ENCODE measurements at places on chromosomes 12 and 14.

DNA sequence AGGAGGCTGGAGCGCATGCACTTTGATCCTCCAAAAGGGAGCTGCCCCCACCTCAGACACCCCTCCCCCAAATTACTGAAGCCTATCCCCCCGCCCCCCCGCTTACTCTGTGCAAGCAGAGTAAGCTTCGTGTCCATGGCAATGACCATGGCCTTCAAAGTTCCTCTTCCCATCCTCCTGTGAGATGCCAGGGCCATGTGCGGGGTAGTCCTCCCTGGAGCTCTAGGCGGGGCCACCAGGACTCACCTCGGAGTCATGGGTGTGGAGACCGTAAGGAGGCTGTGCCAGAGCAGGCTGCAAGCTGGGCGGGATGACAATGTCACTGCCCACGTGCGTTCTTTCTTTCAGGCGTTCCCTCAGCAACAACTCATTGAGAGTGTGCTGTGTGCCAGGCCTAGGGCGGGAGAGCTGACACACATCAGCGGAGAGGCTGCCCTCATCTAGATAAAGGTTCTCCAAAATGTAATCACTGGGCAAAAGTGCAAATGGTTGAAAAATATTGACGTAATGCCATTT, 66.8 kb downstream of the C14orf132 start:
- no peak for DNase-seq

DNA sequence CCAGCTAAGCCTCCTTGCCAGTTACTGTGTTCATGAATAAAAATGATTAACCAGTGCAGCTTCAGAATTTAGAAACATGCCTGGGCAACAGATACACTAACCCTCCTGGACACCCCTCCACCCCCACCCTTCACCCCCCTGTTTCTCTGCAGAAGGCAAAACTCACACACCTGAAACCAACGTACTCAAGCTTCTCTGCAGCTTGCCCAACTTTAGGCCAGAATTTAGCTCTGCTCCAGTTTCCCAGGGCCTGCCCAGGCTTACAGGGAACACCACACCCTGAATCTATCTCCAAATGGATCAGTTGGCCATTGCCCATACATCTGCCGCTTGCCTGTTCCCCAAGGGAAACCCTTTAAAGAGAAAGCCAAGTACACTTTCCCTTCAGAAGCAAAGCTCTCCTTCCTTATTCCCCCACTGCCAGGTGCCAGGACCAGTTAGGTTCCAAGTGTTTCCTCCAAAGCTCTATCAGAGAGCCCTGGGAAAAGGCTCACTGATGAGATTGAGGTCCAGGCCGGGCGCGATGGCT, 1.8 kb upstream of the SPPL3 start:
- no peak for DNase-seq

DNA sequence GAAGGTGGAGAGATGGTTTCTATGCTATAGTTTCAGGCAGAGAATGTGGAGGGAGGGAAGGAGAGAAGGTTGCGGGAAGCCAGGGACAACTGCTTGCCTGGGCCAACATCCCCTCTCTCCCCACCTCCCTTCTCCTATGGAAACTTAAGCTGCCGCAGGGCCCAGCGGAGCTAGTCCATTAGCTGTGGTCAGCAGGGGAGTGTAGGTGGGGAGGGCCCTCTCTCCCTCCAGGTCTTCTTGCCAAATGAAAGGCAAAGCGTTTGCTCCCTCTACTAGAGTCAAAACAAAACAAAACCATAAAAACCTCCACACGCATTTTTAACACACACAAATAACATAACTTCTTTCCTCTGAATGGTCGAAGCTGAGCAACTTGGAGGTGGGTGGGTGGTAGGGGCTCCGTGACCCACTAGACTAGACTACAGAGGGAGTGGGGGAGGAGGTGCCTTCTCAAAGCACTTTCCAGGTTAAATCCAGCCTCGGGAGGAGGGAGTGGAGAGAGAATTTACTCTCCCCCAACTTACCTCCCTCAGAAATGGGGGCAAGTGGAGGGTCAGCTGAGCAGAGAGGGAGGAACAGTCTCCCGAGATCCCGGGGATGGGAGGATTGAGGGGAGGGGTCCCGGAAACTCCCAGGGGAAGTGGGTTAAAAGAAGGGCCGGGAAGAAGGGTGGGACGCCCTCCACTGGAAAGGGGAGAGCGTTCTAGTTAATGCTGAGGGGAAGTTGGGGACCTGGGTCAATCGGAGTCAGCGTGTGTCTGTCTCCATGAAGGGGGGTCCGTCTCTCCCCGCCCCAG, 4.6 kb upstream of the CACNB3 start:
- no peak for DNase-seq

- no peak for DNase-seq
These were observed 177.8 kb downstream of the KIF26A start for GRCh38 chr14:104316121-104316722.

- no peak for DNase-seq
These were observed 31.9 kb downstream of the SEC23A start for GRCh38 chr14:39071096-39071495.

GRCh38 chr14:84323450-84323849, 1206.5 kb upstream of the FLRT2 start:
- DNase-seq, result no peak

GRCh38 chr12:48026060-48026827, 22.0 kb upstream of the COL2A1 start:
- DNase-seq, result no peak

DNA sequence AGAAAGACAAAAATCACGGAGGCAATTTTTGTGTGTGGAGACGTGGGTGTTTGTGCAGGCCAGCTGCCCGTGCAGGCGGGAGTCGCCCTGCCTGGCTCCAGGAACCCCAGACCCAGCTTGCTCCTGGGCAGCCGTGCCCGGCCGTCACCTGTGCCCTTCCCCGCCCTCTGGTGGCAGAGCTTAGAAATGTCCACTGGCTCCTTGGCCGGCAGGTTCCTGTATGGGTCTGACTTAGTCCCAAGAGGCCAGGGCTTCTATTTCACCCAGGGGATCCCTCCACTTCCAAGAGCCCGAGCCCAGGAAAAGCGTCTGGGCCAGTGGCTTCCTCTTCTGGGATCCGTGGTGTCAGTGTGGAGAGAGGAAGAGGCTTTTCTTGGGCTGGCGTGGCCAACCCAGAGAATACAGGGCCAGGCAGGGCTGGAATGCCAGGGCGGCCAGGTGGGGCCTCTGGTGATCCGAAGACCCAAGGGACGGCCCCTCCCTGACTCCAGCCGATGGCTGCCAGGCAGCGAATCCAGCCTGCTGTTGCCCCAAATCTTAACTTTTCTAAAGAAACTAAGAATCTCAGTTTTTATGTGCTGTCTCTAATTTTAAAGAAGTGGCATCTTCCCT, 120.9 kb downstream of the TMEM132C start:
- DNase-seq, result no peak

DNA sequence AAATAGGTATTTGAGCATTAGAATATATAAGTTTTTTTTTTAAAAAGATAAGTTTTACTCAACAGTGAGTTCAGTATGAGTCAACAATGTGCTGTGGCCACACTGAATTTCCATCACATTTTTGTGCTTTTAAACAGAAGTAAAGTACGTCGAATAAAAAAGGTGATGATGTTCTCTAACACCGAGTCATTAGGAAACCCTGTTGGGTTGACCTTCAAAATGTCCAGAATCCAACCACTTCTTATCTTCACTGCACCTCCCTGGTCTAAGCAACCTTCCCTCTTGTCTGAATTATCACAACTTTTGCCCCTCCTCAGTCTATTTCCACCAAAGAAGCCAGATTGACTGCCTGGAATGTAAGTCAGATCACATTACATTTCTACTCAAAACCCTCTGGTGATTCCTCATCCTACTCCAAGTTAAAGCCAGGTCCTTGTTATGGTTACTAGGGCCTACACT, 43.0 kb upstream of the SYCP3 start:
- DNase-seq, result no peak
